ENCODE measurements at places on chromosomes 7 and 10. TPM values are rescaled to one million over a fixed set of nuclear protein-coding genes. Genes with fewer than 3 reads are reported as not detected.

DNA sequence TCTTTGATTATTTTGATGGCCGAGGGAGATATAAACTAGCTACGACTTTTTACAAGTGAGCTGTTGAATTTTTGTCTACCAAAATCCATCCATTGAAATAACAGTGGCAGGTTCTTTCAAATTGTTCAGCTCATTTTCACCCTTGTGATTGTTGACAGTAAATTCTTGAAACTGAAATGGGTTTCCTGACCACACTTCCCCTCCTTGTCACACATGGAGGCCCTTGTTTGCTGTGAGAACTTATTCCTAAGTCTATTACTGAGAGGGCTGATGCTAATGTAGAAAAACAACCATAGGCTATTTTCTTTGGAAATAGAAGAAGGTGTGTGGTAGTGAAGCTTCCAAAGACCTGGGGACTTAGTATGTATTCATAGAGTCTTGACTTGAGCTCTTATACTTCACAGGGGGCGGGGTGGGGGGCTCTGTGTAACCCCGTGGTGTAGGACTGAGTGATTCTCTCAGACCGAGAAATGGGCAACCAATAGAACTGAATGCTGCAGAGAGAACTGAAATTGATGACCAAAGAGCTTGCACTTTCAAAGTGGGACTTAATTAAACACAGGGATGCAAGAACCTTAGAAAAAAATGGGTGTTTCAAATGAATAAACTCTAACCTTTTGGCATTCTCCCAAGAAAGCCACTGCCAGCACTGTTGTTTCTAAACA is 718.9 kb downstream of the CCSER2 start:
- no peaks in the 10 kb centered on the region for H3K4me1 ChIP-seq
- no peak for DNase-seq

- peaks cover 9% of the 10 kb centered on the region for H3K36me3 ChIP-seq
- no peak for DNase-seq
- peaks cover 20% of the 10 kb centered on the region for H3K4me1 ChIP-seq
- no peak overlapping the region for H3K4me3 ChIP-seq
- H3K27ac ChIP-seq, result no peak overlapping the region
Measured at GRCh38 chr10:523925-524324, 165.5 kb downstream of the DIP2C start.

- H3K4me3 ChIP-seq, result no peak overlapping the region
- peaks cover 60% of the 10 kb centered on the region for H3K27me3 ChIP-seq
- H3K36me3 ChIP-seq, result no peaks in the 10 kb centered on the region
- no peak overlapping the region for H3K27ac ChIP-seq
Measured at GRCh38 chr7:44267719-44268421, 57.5 kb downstream of the CAMK2B start.

The PLEKHS1 gene
- not detected for total RNA-seq

GRCh38 chr7:22726345-22726906 is 574 bp upstream of the IL6 start:
- H3K4me3 ChIP-seq, result peak overlapping the region; percentile 69
- H3K36me3 ChIP-seq, result peaks cover 18% of the 10 kb centered on the region
- no peaks in the 10 kb centered on the region for H3K27me3 ChIP-seq
- peaks cover 23% of the 10 kb centered on the region for H3K4me1 ChIP-seq
- peak; percentile 90 for DNase-seq
- peak overlapping the region; percentile 97 for H3K27ac ChIP-seq

The COL26A1 gene
- not detected for total RNA-seq
